OCI-LY7 (cell line): ENCODE measurements at places on chromosomes 6 and 20.

DNA sequence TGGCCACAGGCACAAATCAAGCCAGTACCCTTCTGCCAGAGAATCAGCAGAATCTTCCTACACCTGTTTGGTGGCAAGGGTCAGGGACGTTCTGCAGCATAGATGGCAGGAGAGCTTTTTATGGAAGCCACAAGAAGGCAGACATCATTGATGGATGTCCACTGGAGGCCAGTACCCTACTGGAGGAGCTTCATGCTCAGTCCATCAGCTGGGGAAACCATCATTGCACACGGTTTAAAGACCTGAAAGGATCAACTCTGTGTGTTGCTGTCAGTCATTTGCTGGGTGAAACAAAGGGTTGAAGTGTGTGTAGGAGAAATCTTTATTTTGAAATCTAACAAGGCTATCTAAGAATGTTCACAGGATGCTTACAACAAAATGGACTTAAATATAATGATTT lies 158.9 kb upstream of the SASH1 start:
- no peak for DNase-seq

- DNase-seq, result peak; percentile 0
Measured at GRCh38 chr6:85129881-85130280, 320.0 kb upstream of the NT5E start.

- no peak for DNase-seq
Measured at GRCh38 chr20:54372313-54372712, 103.1 kb upstream of the DOK5 start.

- DNase-seq, result no peak
Measured at GRCh38 chr20:35885212-35885611, 69.1 kb downstream of the SCAND1 start.

DNA sequence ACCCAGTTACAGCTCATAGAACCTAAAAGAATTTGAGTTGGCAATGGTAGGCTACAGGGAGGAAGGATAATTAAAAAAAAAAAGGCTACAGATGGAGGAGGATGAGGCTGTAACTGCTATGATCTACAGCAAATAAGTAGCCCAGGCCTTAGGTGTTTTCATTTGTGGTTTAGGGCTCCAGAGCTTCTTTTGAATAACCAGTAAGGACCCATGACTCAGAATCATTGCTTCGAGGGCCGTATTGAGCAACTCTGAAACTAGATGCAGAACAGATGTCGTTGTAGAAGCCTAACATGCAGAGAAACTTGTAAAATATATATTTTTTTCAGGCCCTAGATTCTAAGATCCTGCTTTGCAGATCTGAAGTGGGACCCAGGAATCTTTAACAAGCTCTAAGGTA lies 19.0 kb upstream of the ASIP start:
- no peak for DNase-seq

GRCh38 chr6:1669996-1670395 lies 60.3 kb downstream of the FOXC1 start:
- no peak for DNase-seq

DNA sequence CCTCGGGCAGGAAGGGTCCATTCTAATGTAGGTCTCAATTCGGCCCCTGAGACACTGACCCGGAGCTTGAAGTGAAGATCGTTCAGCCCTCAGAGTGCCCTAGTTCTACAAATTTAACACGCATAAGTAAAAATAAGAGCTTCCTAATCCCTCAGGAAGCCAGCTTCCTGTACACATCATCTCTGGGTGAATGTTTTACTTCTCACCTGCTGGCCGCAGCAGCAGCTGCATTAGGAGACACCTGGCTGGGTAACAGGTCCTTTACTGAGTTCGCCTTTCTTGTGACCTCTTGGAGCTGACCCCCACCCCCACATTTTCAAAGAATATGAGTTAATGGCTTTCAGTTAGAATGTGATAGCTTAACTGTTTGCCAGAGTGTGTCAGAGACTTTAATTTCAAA lies 165.0 kb downstream of the SMOC2 start:
- no peak for DNase-seq

- no peak for DNase-seq
Measured at GRCh38 chr6:144653885-144654505, 368.9 kb downstream of the UTRN start.

DNA sequence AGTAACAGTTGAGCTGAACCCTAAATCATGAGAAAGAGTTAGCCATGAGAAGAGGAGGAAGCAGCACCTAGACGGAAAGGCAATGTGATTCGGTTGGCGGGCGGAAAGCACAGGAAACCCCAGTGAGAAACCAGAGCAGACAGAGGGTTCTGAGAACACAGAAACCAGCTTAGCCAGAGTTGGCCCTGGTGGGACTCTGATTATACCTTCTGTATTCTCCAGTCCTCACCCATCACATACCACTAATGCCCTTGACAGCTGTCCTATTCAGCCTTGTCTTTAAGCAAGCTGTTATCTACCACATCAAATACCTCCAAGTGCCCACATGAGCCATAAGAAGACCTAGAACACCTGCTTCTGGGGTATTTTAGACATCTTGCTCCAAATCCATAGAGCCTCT lies 58.9 kb upstream of the LRRC1 start:
- no peak for DNase-seq

- DNase-seq, result no peak
Measured at GRCh38 chr20:24699321-24700165, 230.1 kb downstream of the SYNDIG1 start.

- DNase-seq, result no peak
Measured at GRCh38 chr6:36330366-36330765, 6.3 kb downstream of the BNIP5 start.

- DNase-seq, result no peak
Measured at GRCh38 chr6:81933089-81933488, 180.6 kb upstream of the TENT5A start.
